ENCODE measurements at places on chromosomes 7 and 10. TPM values are rescaled to one million over a fixed set of nuclear protein-coding genes. Genes with fewer than 3 reads are reported as not detected.

DNA sequence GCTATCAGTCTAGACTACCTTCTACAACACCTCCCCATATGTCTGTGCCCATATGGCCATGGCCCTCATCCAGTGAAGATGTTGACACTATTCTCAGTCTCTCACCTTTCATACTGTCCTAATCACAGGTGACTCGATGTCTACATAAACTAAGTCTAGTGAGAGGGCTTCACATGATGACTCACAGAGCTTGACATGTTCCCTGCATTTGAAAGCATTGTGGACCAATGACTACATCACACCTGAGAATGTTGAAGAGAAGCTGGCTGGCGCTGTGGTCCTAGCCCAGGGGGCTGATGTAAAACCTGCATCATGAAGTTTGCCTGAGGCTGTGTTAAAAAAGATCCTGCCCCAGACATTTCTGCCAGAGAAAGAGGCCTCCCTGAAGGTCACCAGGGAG lies 167.2 kb downstream of the NPSR1 start:
- no peak for DNase-seq

Gene CYP26A1
- total RNA-seq: not detected

DNA sequence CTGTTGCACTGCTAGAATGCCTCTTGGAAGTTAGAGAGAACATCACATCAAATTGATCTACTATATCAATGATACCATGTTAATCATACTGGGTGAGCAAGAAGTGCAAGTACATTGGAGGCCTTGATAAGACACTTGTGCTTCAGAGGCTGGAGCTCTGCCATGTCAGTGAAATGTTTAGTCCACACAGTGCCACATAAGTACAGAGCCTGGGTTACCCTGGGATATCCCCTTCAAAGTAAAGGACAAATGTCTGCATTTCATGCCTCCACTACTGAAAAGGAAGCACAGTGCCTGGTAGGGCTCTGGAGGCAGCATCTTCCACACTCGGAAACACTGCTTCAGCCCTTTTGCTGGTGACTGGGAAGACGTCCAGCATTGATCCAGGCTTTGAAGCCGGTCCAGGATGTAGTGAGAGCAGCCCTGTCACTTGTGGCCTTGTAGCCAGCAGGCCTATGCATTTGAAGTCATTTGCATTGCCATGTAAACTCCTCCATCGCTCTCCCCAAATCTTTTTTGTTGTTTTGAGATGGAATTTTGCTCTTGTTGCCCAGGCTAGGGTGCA lies 15.7 kb upstream of the STN1 start:
- DNase-seq: no peak

- DNase-seq: no peak
Measured at GRCh38 chr10:47136866-47137265, 163.1 kb upstream of the GDF10 start.

DNA sequence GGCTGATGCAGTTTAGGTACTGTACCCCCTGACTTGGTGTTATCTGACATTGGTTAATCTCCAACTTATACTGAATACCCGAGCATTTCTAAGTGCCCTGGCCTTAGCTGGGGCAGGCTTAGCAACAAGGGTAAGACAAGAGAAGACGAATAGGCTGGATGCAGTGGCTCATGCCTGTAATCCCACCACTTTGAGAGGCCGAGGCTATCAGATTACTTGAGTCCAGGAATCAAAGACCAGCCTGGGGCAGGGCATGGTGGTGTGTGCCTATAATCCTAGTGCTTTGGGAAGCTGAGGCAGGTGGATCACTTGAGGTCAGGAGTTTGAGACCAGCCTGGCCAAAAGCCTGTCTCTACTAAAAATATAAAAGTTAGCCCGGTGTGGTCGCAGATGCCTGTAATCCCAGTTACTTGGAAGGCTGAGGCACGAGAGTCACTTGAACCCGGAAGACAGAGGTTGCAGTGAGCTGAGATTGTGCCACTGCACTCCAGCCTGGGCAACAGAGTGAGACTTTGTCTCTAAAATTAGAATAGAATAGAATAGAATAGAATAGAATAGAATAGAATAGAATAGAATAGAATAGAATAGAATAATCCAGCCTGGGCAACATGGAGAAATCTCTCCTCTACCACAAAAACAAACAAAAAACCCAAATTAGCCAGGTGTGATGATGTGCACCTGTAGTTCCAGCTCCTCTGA lies 108.9 kb downstream of the BICC1 start:
- no peak for DNase-seq

Gene NPSR1
- total RNA-seq: not detected

- no peak for DNase-seq
Measured at GRCh38 chr10:29959586-29959985, 99.8 kb downstream of the JCAD start.

GRCh38 chr10:11049806-11050205 lies 32.1 kb downstream of the CELF2 start:
- DNase-seq: no peak

DNA sequence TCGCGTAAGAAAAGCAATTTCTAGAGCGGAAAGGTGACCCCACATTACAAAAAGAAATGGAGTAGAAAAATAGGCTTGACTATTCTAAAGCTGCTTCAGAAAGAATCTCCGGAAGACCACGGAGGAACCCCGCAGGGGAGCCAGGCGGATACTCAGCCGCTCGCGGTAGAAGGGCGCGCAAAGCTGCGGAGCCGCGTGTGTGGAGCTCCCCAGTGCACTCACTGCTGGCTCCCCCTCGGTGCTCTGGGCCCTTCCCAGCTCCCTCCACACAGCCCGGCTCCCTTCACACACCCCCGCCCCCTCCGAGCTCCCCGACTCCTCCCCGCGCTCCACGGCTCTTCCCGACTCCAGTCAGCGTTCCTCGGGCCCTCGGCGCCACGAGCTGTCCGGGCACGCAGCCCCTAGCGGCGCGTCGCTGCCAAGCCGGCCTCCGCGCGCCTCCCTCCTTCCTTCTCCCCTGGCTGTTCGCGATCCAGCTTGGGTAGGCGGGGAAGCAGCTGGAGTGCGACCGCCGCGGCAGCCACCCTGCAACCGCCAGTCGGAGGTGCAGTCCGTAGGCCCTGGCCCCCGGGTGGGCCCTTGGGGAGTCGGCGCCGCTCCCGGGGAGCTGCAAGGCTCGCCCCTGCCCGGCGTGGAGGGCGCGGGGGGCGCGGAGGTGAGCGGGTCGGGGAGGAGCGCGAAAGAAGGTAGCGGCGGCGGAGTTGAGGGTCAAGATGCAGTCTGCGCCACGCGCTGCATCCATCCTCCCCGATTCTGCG lies at the start of gene STEAP2:
Gene STEAP2 (plus strand): TSS at position 350 of the 758 bp plus-strand sequence. CDS start 13,343 bp downstream, outside the sequence.
- peak; percentile 52 for DNase-seq

Gene CCL24
- total RNA-seq: not detected

Gene SYT15
- total RNA-seq: 0.07 TPM

Gene HOXA10
- total RNA-seq: 29.1 TPM

DNA sequence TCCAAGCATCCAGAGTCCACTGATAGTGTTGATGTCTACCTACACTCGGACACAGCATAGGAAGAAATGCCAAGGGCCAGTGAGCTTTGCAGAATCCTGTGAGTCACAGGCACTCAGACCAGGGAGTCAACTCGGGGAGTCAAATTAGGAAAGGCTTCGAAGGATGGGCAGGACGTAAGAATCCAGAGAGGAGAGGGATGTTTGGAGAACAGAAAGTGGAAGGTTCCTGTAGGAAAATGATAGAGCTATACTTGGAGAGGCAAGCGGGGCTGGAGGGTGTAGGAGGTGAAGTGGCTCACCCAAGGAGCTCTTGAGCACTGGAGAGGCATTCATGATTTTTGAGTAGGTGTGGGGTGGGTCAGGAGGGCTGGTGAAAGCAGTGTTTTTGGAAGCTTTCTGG lies 3.0 kb downstream of the ZYX start:
- no peak for DNase-seq

DNA sequence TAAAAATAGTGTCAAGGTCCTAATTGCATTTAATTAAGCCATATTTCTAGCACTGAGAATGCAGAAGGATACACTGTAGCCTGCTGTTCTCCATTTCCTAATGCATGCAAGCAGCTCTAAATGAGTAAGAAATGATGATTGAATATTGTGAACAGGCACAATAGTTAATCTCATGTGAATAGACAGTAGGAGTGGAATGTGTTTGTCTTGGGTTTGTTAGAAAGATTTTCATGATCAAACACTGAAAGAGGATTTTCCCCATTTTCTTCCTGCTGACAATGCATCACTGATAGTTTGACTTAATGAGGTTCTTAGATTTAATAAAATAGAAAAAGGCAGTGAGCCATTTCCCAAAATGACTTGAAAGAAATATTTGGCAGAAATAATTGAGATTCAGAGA lies 43.1 kb upstream of the TRUB1 start:
- no peak for DNase-seq

GRCh38 chr10:104445359-104445758 lies 91.7 kb downstream of the CFAP58 start:
- DNase-seq: peak; percentile 64

Gene HOXA1
- 2.8 TPM for total RNA-seq

Gene ARHGEF35
- total RNA-seq: 9.0 TPM

Gene CEP55
- total RNA-seq: 7.6 TPM

- DNase-seq: no peak
Measured at GRCh38 chr10:72694476-72695369, 2.8 kb downstream of the MCU start.
